ENCODE measurements at places on chromosomes 5 and 9.

DNA sequence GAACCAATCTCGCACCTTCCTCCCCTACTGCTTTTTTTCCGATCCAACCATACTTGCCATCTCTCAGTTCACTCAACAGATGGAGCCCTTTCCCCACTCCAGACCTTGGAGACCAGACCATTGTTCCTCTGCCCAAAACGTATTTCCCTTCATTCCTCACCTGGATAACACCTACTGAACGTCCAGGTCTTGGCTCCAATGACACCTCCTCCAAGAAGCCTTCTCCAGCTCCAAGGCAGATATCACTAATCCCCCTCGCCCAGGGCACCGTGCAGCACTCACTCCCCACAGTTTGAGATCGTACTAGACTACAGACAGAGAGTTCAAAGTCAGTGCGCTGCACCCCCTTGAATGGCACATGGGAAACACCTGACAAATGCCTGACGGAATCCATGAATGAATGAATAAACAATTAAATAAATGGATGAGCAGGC lies 47.1 kb upstream of the AKNA start:
- H3K4me1 ChIP-seq: peaks cover 14% of the 10 kb centered on the region
- H3K4me3 ChIP-seq: no peak overlapping the region
- H3K27ac ChIP-seq: no peak overlapping the region
- H3K27me3 ChIP-seq: no peaks in the 10 kb centered on the region

DNA sequence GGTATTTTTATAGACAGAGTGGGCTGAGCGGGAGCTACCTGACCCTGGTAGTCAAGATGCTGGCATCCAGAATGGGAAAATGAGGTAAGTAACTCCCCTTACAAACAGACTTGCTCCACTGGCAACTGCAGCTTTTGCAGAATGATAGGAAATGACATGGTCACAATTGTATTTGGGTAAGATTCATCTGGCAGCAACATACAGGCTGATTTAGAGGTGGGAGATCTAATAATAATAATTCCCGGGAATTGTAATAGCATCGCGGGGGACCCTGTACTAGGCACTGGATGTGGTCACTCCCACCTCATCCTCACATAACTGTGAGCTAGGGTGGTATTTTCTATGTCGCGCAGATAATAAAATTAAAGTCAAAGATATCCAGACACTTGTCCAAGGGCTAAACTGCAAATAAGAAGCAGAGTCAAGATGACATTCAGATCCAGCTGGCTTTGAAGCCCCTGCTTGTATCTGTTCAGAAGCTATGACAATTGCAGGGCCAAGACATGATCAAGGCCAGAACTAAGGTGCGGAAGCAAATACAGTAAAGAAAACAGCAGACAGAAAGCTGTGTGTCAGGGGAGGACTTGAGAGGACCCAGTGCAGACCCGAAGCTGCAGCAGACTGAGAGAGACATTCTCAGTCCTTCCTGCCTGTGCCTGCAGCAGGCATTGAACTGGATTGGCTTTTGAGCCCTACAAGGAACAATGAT lies 507.2 kb downstream of the BNC2 start:
- H3K36me3 ChIP-seq: no peaks in the 10 kb centered on the region
- no peaks in the 10 kb centered on the region for H3K27me3 ChIP-seq
- H3K27ac ChIP-seq: no peak overlapping the region
- no peak overlapping the region for H3K4me3 ChIP-seq
- H3K4me1 ChIP-seq: peaks cover 7% of the 10 kb centered on the region

GRCh38 chr5:76700571-76700970 lies 15.4 kb upstream of the F2R start:
- no peak overlapping the region for H3K4me3 ChIP-seq
- DNase-seq: no peak
- no peaks in the 10 kb centered on the region for H3K36me3 ChIP-seq
- no peaks in the 10 kb centered on the region for H3K27me3 ChIP-seq

- no peak overlapping the region for H3K27ac ChIP-seq
- H3K36me3 ChIP-seq: no peaks in the 10 kb centered on the region
- no peaks in the 10 kb centered on the region for H3K4me1 ChIP-seq
- no peak overlapping the region for H3K4me3 ChIP-seq
- DNase-seq: no peak
Measured at GRCh38 chr5:6287176-6287575, 91.2 kb downstream of the MED10 start.

DNA sequence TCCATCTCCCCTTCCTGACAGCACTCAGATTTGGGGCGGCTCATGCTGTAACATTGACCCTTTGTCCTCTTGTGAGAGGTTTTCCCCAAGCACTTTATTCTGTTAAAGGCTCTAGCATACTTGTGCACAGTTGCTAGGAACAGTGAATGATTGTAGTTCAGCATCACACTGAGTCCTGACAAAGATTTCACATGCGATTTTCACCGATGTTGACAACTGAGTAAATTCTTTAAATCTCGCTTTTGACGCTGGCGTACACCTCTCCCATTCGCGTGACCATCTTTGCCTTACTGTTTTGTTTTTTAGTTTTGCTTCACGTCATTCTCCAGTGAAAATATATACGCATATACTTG lies 780 bp downstream of the CDC37L1 start:
- H3K27ac ChIP-seq: peak overlapping the region; percentile 81
- no peaks in the 10 kb centered on the region for H3K4me1 ChIP-seq
- peak overlapping the region; percentile 67 for H3K4me3 ChIP-seq
- no peaks in the 10 kb centered on the region for H3K27me3 ChIP-seq
- DNase-seq: no peak

DNA sequence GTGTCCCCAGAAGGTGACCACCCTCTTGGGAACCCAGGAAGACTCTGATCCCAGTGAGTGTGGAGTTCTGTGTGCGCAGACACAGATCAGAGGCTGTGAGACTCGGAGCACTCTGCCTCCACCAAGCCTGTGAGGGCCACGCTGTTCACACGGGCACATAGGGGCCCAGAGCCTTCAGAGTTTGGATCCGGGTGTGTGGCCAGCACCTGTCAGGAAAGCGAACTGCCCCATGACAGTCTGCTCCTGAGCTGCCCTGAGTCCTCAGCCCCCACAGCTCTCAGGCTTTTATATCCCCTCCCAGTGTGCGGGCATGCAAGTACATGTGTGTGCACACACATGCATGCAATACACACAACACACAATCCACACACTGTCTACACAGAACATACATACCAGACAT lies 161.8 kb upstream of the IRX2 start:
- no peaks in the 10 kb centered on the region for H3K36me3 ChIP-seq
- no peaks in the 10 kb centered on the region for H3K4me1 ChIP-seq
- no peaks in the 10 kb centered on the region for H3K27me3 ChIP-seq
- H3K27ac ChIP-seq: no peak overlapping the region
- no peak for DNase-seq
- H3K4me3 ChIP-seq: no peak overlapping the region

DNA sequence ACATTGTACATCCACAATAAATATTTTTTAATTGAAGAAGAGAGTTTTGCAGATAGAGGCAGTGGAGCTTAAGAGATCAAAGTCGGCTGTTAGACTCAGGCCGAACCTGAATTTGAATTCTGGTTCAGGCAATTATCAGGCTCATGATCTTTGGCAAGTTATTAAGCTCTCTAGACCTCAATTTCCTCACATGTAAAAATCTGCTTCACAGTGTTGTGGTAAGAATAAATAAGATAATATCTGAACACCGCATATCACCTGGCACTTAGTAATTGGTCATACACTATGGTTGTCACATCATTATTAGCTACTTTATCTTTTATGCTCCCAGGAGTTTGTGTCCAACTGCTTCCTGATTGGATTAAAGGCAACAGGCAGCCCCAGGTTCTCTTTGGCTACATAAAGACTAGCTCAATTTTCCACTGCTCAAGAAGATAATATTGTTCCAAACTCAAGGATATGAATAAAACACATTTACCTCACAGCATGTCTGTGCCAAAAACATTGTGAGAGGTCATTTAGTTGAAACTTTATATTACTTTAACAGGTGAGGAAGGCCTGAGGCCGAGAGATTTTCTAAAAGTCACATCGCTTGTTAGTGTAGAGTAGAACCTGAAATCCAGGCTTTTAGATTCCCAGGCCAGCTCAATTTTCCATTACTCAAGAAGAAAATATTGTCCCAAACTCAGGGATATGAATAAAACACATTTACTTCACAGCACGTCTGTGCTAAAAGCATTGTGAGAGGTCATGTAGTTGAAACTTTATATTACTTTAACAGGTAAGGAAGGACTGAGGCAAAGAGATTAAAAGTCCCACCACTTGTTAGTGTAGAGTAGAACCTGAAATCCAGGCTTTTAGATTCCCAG lies 289.2 kb upstream of the PTGER4 start:
- no peak overlapping the region for H3K4me3 ChIP-seq
- H3K4me1 ChIP-seq: peaks cover 57% of the 10 kb centered on the region
- no peaks in the 10 kb centered on the region for H3K36me3 ChIP-seq
- H3K27ac ChIP-seq: no peak overlapping the region
- H3K27me3 ChIP-seq: no peaks in the 10 kb centered on the region

DNA sequence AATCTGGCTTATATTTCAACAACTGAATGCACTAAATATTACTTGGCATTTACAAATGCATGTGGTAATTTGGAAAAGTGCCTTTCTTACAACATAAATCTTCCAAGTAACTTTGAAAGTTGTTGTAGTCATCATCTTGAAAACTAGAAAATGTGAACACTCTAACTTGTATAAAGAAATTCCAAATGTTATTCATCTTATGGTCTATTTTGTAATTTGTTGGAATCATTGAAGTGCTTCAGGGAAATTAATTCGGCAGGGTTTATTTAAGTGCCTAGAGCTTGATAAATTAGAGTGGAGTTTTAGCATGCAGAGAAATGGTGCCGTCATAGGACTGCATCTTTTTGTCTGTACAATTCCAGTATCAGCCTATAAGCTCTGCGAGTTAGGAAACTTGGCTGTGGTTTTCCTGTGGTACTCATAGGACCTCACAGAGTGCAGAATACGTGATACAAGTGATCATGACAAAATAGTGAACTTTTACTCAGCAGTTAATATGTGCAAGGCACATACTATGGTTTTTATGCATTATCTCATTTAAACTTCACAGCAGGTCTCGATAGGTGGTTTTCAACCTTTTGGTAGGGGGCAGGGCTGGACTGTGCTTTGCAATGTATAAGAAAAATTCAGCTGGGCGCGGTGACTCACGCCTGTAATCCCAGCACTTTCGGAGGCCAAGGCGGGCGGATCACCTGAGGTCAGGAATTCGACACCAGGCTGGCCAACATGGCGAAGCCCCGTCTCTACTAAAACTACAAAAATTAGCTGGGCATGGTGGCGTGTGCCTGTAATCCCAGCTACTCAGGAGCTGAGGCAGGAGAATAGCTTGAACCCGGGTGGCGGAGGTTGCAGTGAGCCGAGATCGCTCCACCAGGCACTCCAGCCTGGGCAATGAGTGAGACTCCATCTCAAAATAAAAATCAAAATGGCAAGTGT lies 79.6 kb downstream of the RAI14 start:
- peaks cover 16% of the 10 kb centered on the region for H3K36me3 ChIP-seq
- H3K4me1 ChIP-seq: 0 out of 2 replicates have a peak, but pooled peaks cover 6% of the 10 kb centered on the region
- no peak overlapping the region for H3K4me3 ChIP-seq
- no peak for DNase-seq
- no peaks in the 10 kb centered on the region for H3K27me3 ChIP-seq

DNA sequence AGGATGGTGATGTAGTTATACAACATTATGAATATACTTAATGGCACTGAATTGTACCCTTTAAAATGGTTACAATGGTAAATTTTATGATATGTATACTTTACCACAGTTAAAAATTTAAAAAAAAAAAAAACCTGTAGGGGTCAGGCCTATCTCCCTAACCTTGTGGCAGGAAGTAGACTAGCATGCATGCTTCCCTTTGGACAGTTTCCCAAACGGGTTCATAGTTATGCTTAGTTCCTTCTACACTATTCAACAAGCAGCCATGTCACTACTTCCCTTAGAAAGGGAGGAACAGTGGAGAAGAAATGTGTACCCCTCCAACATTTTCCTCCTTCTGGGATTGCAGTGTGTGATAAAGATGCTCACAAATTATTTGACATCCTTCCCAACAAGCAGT lies 32.5 kb downstream of the IDNK start:
- H3K27ac ChIP-seq: no peak overlapping the region
- H3K4me3 ChIP-seq: no peak overlapping the region
- no peaks in the 10 kb centered on the region for H3K27me3 ChIP-seq
- no peaks in the 10 kb centered on the region for H3K4me1 ChIP-seq
- peaks cover 92% of the 10 kb centered on the region for H3K36me3 ChIP-seq

DNA sequence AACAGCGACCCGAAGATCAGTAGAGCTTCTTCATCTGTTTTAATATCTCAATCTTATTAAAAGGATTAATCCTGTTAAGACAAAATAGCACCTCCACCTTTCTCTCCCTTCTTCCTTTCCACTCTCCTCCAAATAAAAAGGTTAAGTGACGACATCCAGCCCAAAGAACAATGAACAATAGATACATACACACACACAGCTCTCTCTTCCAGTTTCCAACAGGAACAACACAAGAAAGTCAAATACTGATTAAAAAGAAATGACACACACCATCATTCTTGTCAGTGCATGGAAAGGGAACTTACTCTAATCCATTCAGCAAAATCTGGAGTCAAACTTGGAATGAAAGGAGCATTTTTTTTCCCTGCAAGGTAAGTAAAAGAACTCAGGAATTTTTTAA lies 2.8 kb downstream of the ARL15 start:
- no peak for DNase-seq
- no peaks in the 10 kb centered on the region for H3K36me3 ChIP-seq
- no peak overlapping the region for H3K27ac ChIP-seq
- no peaks in the 10 kb centered on the region for H3K4me1 ChIP-seq

DNA sequence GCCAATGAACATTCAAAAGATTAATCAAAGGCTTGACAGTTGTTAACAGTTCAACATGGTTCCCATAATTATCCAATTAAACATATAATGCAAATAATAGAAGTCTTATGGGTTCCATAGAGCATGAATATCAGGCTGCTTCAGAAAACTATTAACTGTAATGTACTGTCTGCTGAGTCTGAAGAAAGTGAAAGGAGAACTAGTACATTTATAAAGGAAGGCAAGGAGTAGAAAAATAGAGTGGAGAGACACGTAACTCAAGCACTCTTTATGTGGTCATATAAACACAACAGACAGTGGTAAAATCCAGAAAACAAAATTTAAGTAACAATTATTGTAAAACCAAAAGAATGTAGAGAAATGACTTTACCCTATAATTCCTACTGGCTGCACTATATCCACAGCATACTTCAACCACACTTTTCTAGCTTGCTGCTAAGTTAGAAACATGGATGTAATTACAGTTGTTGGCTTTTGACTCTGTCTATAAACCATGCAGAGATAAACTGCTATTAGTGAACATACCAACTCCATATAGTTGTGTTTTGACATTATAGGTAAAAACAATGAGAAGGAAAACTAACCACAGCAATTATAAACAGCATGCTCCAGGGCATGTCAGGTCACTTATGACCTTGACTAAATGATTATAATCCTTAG lies 32.7 kb downstream of the NFIB start:
- H3K36me3 ChIP-seq: no peaks in the 10 kb centered on the region
- DNase-seq: peak; percentile 30
- no peak overlapping the region for H3K4me3 ChIP-seq
- H3K4me1 ChIP-seq: peaks cover 49% of the 10 kb centered on the region
- no peaks in the 10 kb centered on the region for H3K27me3 ChIP-seq

DNA sequence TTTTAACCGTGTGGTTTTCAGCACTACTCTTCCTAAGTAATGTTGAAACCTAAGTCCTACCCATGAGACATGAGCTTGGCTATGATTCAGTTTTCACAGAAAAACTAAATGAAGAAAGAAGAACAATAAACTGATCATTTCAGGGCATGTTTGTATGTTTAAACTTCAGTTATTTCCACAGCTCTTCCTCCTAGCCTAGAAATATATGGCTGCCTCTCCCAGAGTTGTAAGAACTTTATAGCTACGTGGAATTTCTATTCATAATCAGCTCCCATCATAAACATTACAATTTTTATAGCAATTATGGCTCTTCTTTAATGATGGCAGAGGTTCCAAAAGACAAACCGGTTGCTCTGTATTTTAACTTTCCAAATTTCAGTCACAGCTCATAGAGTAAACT lies 314.7 kb upstream of the ADAMTSL1 start:
- no peak overlapping the region for H3K4me3 ChIP-seq
- no peak overlapping the region for H3K27ac ChIP-seq
